ENCODE measurements at places on chromosomes 5 and 9.

DNA sequence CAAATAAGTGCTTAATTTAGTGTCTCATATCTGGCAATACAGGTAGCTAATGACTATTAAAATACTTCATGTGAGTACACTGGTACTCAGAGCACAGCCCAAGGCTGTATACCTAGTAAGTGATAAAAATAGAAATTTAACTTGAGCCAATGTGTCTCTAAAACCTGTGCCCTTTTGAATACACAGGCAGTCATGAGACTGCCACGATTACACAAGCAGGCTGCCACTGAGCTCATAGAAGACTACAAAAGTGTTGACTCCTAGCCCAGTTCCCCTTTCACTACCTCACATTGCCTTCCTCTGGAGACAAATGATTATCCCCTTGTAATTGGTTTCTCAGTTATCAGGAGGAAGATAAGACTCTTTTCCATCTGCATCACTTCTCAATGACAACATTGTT lies 66.3 kb upstream of the PAPPA start:
- no peak for DNase-seq

DNA sequence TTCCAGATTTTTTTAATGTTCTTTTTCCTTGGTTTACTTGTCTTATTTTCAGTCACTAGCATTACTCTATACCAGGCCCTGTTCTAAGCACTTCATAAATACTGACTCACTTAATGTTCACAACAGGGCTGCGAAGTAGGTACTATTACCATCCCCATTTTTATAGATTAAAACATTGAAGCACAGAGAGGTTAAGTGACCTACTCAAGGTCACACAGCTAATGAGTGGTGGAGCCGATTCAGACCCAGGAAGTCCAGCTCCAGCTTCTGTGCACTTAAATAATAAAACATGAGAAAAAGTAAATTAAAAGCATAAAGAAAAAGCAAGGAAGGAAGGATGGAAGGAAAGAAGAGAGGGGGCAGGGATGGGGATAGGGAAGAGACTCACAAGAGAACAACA lies 45.3 kb upstream of the DNAH5 start:
- no peak for DNase-seq

DNA sequence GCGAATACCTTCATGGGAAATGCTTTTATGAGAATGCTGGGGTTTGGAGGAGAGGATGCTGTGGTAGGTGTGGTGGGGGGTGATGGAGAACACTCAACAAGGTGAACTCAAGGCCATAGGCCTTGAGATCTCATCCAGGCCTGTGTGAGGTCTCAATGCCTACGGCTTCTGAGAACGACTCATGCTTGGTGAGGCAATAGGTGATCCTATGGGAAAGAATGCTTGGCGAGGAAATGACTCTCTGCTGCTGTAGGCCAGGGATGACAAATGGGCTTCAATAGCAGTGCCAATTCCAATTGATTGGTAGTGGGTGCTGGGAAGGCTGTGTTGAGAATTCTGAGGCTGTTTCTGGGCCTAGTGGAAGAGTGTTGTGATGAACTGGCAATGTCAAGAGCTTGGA lies 280.2 kb upstream of the CLINT1 start:
- no peak for DNase-seq

GRCh38 chr9:6811436-6811835 lies 53.7 kb downstream of the KDM4C start:
- no peak for DNase-seq

Data from iPS-NIHi11 (cell line).